ENCODE measurements at places on chromosomes 16 and 17. TPM values are rescaled to one million over a fixed set of nuclear protein-coding genes. Genes with fewer than 3 reads are reported as not detected.

ADORA2B gene
- total RNA-seq = 3.6 TPM

MT1H gene
- not detected for total RNA-seq

MPV17L gene
- 19.3 TPM for total RNA-seq

HSD17B1 gene
- total RNA-seq = 0.62 TPM

CHST5 gene
- 0.16 TPM for total RNA-seq

KRTAP3-2 gene
- total RNA-seq = not detected

CACNA1H gene
- 15.4 TPM for total RNA-seq

AGRP gene
- not detected for total RNA-seq

NAGLU gene
- 8.6 TPM for total RNA-seq

MAPT gene
- total RNA-seq = 93.1 TPM

WSCD1 gene
- 35.7 TPM for total RNA-seq

ABCA6 gene
- total RNA-seq = 3.7 TPM

DNA sequence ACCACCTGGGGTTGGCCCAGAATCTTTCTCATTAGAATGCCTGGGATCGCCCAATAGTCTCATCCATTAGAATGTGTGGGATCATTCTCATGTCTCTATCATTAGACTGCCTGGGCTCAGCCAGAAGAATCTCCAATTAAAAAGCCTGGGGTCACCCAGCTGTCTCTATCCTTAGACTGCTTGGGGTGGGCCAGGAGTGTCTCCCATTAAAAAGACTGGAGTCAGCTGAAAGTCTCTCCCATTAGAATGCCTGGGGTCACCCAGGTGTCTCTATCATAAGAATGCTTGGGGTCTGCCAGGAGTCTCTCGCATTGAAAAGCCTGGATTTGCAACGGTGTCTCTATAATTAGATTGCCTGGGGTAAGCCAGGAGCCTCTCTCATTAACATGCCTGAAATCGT, 2225.7 kb downstream of the TP53TG3F start:
- DNase-seq = no peak

- no peak for DNase-seq
Measured at GRCh38 chr16:8677481-8677880, 3.1 kb downstream of the ABAT start.

- no peak for DNase-seq
Measured at GRCh38 chr16:19003935-19004334, 20.2 kb downstream of the TMC7 start.

DNA sequence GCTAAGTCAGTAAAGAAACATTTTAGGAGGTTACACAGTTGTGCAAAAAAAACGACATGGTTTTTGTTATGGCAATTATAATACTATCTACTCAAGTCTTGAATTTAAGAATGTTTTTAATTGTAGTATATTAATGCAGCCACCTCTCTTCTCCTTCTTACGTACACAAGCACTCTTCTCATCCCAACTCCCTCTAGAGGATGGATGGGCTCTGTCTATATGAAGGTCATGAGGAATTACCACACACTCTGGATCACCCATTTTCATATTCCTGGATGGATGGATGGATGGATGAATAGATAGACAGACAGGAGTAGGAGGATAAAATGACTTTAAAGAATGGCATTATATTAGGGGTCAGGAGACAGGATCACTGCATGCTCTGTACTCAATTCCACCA, 120.0 kb downstream of the PHKB start:
- DNase-seq = no peak

DNA sequence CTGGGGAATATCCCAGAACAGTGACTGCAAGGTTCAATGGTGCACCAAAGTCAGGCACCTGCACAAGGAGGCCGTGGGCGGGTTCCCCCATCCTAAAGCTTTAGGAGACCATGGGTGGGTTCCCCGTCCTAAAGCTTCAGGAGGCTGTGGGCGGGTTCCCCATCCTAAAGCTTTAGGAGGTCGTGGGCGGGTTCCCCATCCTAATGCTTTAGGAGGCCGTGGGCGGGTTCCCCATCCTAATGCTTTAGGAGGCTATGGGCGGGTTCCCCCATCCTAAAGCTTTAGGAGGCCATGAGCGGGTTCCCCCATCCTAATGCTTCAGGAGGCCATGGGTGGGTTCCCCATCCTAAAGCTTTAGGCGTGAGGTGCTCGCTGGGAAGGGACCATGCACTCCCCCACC, 313.3 kb downstream of the FOXL1 start:
- DNase-seq = no peak

DNA sequence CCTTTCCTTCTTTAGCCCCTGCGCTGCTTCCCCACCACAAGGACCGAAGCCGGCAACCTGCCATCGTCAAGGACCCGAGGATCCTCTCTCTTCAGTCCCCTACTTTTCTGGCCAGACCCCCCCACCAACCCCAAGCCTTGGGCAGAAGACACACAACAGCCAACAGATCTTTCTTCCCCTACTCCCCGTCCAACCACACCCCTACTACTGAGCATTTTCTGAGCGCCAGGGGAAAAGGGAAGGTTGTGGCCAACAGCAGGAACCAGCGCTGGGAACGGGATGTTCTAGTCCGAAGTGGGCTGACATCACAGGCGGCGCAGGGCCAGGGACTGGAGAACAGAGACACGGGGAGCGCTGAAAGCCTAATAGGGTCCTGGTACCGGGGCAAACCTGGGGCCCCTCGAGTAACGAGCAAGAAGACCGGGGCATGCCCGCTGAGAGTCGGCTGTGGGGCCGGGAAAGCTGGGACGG, 528 bp downstream of the PER1 start:
- DNase-seq = peak; percentile 65

DNA sequence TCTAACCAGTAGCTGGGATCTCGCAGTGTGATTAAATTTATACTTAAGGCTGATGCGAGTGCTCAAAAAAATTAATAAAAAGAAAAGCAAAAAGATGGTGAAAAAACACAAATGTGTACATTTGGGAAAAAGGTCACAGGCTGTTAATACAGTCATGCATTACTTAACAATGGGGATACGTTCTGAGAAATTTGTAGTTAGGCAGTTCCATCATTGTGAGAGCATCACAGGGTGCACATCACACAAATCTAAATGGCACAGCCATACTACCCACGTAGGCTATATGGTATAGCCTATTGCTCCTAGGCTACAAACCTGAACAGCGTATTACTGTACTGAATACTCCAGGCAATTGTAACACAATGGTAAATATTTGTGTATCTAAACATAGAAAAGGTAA, 142.4 kb upstream of the MYOCD start:
- no peak for DNase-seq

DNA sequence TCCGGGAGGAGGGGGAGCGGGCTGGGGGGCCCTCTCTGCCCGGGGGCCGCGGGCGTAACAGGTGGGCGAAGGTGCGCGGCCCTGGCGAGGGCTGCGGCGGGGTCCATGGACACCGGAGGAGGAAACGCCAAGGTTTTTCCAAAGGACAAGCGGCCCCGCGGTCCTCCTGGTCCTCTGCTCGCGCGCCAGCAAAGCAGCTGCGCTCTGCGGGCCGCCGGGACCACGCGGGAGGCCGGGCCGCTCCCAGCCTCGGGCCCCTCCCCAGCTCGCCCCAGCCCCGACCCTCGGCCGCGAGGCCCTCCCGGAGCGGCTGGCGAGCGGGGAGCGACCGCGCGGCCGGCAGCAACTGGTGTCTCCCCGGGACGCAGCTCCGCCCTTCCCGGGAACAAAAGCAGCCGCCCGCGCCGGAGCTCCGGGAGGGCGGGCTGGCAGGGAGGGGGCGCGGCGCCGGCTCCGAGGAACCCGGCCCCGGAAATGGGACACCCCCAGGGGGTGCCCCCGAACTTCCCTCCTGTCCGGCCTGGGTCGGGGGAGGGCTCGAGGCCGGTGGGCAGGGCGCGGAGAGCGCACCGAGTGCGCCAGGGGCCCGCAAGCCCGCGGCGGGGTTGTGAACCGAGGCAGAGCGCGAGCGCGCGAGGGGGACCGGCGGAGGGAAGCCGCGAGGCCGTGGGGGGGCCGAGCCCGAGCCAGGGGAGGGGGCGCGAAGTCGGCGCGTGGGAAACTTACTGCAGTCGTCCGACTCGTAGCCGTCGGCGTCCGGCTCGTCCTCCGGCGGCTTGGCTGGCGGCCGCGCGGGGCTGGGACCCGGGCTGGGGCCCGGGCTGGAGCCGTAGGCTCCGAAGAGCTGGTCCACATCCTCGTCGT, 837 bp downstream of the DOC2B start:
- DNase-seq = no peak

- DNase-seq = no peak
Measured at GRCh38 chr17:40374821-40375498, 10.4 kb upstream of the GJD3 start.

DNA sequence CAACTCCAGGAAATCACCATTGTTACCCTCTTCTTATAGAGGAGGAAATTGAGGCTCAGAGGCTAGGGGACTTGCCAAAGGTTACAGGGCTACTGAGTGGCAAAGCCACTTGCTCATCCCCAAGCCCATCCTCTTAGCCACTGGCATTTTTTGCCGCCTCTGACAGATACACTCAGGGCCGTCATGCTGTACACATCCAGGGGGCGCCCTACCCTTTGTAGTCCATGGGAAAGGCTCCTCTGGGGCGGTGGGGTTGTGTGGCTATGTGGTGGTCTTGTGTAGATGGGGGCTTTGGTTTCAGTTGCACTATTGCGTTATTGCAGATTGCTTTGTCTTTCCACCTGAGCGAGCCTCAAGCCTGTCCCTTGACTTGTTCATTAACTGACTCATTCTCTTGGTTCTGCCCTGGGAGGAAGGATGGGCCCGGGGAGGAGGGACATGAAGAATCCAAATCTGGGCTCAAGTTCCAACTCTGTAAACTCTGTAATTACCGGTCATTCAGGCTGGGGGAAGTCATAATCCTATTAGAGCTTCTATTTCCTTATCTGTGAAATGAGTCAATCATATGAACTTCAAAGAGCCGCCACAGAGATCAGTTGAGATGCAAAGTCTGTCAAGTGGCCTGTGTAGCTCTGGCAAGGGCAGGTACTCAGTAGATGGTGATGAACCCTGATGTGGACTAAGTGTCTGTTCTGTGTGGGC, 2.8 kb downstream of the NOS2 start:
- DNase-seq = no peak

DNA sequence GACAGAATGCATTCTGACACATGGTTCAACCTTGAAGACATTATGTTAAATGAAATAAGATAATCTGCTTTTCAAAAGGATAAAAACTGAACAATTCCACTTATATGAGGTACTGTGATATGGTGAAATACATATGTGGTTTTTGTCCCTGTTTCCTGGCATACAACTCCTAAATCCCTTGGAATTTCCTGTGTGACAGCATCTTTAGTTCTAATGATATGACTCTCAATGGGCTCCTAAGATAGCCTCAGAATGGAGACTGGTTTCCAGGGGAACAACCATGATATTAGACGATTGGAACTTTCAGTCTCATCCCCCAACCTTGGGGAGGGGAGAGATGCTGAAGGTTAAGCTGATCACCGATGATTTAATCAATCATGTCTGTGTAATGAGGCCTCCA, 37.7 kb upstream of the PHLPP2 start:
- DNase-seq = no peak

GRCh38 chr17:75485688-75486087, 29.3 kb downstream of the TMEM94 start:
- no peak for DNase-seq

- no peak for DNase-seq
Measured at GRCh38 chr17:81918832-81919545, 1.0 kb upstream of the SIRT7 start.

DNA sequence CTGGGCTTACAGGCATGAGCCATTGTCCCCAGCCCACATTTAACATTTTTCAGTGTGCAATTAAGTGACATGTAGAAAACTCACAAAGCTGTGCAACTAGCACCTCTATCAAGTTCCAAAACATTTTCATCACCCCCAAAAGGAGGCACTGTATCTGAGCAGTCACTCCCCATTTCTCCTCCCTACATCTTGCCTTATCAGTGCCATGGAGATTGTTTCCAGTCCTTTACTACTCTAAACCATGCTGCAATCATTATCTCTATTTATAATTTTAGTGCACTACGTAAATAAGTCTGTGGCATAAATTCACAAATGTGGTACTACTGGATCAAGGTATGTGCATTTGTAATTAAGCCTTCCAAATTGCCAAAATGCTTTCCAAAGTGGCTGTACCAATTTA, 7.6 kb downstream of the MRPS23 start:
- no peak for DNase-seq

GRCh38 chr17:2123375-2124251, 68.7 kb downstream of the HIC1 start:
- DNase-seq = no peak

- DNase-seq = no peak
Measured at GRCh38 chr16:86625821-86626220, 47.5 kb downstream of the FOXL1 start.

DNA sequence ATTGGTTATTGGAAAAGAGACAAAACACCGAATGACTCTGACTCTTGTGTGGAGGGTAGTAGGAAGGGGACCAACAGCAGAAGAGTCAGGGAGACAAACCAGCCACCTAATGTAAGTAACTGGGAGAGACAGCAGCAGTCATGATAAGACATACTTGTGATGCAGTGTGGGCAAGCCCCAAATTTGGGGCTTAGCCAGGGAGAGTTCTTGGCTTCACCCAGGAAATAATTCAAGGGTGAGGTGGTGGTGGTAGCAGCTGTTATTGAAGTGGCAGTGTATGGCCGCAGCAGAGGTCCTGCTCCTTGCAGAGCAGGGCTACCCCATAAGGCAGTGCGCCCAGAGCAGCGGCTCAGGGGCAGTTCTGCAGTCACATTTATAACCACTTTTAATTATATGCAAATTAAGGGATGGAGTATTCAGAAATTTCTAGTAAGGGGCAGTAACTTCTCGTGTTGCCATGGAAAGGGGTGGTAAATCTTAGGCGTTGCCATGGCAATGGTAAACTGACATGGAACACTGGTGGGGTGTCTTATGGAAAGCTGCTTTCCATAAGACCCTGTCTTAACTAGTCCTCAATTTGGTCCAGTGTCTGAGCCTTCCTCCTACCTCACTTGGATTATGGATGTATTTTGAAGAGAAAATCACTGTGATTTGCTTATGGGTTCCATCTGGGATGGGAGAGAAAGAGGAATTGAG, 317.1 kb downstream of the PHKB start:
- DNase-seq = no peak

DNA sequence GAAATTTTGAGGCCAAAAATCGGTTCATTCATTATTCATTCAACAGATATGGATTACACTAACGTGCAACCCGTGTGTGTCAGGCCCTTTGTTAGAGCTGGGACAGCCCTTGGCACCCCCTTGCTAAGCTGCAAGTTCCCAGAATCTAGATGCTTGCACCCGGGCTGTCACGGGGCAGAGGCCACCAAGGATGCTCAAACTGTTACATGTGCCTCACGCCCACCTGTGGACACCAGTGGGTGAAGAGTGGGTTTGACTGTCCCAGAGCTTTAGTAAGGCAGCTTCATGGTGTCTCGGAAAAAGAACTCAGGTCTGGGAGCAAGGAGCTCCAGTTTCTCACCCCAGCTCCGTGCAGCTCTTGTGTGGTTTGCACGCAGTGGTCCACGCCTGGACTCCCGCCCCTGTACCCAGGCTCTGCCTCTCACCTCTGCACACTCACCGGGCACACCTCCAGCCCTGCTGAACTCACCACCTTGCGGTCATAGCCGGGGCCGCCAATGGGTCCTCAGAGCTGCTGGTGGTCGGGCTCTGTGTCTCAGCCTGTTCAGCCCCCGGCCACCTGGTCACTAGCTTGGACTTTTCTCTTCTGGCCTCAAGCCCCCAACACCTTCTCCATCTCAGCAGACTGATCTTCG, 53.7 kb upstream of the CACNG4 start:
- no peak for DNase-seq

GRCh38 chr17:82888583-82889495, 49.0 kb upstream of the ZNF750 start:
- no peak for DNase-seq
